Esophagus muscularis mucosa (tissue), 4 donors: ENCODE measurements at places on chromosomes 5 and 9. TPM values are rescaled to one million over a fixed set of nuclear protein-coding genes. Genes with fewer than 3 reads are reported as not detected.

DNA sequence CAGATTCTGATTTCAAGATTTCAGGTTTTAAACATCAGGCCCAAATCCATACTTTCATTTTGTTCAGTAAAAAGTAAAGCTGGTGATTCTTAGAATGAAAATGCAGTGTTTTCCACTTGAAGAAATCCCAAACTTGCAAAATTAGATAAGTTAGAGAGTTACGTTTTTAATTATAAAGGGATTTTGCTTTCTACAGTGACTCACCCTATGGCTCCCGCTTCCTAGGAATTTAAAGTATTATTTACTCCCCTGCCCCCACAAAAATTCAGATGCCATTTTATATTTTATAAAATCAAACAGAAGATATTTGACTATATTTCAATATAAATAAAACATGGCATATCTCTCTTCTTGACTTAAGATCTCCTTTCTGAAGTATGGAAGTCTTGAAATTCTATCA lies 402.9 kb downstream of the ZSWIM6 start:
- no peak for DNase-seq
- no peaks in the 10 kb centered on the region for H3K27me3 ChIP-seq
- peaks cover 17% of the 10 kb centered on the region for H3K4me1 ChIP-seq
- H3K27ac ChIP-seq = no peak overlapping the region

DNA sequence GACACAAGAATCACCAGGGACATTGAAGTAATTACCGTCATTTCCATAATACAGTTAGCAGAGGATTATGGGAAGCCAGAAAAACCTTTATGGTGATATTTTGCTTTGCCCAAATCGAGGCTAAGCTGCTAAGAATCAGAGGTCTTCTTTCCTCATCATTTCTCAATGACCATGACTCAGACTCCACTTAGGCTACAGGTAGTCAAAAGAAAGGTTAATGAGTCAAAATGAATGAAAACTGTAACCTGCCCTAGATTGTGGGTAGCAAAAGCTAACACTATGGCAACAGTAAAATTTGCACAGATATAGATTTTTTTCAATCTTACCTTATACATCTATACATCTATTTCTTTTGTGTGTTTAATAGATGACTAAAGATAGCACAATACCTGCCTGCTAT lies 185.8 kb downstream of the CARTPT start:
- peaks cover 12% of the 10 kb centered on the region for H3K4me1 ChIP-seq
- H3K27me3 ChIP-seq = no peaks in the 10 kb centered on the region
- no peak for DNase-seq

GRCh38 chr5:141272906-141273305 lies 27.7 kb downstream of the PCDHB15 start:
- no peaks in the 10 kb centered on the region for H3K27me3 ChIP-seq
- no peaks in the 10 kb centered on the region for H3K36me3 ChIP-seq
- H3K27ac ChIP-seq = no peak overlapping the region
- DNase-seq = no peak
- H3K4me1 ChIP-seq = no peaks in the 10 kb centered on the region

Gene BHMT
- 3.4 TPM for total RNA-seq
